ENCODE measurements at places on chromosomes 2 and 18.

DNA sequence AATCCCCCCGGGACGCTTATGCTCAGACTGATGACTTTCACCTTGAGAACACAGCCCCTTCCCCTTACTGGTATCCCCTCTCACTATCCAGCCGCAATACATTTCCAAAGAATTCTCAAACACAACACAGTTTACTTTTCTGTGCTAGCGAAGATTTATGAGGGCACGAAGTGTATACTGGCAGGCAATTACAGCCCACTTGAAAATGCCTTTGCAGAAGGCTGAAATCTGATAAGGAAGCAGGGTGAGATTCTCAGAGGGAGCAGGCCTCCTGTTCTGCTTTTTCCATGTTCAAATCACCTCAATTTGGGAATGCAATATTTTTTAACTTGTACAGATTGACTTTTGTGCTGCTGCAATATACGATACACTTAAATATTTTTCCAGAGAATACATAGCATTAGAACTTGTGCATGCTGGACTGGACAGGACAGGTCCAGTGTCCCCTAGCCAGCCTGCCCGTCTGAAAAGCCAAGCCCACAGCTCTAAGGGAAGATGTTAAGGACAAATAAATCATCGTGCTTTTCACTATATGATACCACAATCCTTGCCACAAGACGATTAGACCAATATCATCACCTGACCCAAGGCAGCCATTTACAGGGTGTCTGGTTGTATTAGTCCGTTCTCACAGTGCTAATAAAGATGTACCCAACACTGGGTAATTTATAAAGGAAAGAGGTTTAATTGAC lies 262.1 kb downstream of the EPHA4 start:
- DNase-seq = no peak

GRCh38 chr2:47189635-47190034 lies 34.5 kb upstream of the STPG4 start:
- DNase-seq = no peak

DNA sequence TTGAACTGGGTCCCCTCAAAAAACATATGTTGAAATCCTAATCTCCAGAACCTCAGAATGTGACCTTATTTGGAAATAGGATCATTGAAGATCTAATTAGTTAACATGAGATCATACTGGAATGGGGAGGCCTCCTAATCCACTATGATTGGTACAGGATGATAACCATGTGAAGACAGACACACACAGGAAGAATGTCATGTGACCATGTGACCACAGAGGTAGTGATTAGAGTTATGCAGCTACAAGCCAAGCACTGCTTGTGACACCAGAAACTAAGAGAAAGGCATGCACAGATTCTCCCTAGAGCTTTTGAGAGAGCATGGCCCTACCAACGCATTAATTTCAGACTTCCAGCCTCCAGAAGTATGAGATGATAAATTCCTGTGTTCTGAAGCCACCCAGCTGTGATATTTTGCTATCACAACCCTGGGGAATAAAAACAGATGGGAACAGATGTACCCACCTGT lies 47.0 kb upstream of the TGIF1 start:
- no peak for DNase-seq

DNA sequence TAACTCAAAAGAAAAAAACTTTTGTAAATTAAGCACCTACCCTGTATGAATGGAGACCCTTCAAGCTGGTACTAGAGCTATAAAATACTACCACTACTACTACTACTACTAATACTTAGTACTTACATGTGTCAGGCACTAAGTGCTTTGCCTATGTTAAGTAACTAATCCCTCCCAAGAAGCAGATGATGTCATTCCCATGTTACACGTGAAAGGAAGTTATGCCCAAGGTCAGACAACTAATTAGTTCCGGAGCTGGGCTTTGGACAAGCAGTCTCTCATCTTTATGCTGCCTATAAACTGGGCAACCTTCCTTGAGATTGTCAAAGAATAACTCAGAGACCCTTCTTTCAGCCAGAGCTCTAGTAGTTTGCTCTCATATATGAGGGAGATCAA lies 13.9 kb upstream of the ATP6V1B1 start:
- DNase-seq = no peak

DNA sequence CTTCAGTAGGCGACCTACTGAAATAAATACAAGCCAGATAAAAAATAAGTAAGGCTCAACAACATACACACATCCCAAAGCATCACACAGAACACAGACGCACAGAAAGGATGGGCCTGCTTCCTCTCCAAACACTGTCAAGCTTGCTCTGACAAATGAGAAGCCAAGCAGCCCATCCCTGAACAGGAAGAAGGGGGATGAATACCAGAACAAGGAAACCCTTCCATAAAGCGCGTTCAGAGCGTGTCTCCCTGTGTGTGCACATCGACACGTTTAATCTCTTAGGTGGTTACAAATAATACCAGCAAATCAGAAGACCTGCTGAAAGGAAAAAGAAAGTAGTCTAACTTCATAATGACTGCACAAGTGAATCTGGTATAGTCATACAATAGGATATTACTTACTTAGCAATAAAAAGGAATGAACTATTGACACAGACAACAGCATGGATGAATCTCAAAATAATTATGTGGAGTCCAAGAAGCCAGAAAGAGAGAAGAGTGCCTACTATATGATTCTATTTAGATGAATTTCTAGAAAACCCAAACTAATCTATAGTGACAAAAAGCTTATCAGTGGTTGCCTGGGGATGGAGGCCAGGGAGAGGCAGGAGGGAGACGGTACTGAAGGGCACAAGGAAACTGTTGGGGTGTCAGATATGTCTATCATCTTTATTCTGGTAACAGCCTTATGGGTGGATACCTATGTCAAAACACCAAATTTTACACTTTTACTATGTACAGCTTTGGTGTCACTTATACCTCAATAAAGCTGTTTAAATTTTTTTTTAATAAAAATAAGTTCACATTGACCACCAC lies 26.8 kb downstream of the MBOAT2 start:
- DNase-seq = no peak

DNA sequence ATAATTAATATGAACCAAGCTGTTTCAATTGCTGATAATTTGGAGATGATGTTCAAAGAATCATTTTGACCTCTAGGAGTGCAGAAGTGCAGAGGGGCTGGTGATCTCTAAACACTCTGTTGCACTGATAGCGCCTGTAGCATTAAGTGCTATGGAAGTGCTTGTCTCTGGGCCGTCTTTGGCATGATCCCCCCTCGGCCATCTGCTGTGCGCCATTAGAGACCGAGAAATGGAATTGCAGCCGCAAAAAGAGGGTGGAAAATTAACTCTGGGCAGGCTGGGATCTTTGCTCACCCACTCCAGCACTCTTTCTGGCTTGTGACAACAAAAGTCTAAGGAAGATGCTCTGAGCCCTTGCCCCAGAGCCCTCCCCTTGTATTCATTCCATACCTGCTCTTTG lies 23.4 kb downstream of the AKAIN1 start:
- DNase-seq = no peak

DNA sequence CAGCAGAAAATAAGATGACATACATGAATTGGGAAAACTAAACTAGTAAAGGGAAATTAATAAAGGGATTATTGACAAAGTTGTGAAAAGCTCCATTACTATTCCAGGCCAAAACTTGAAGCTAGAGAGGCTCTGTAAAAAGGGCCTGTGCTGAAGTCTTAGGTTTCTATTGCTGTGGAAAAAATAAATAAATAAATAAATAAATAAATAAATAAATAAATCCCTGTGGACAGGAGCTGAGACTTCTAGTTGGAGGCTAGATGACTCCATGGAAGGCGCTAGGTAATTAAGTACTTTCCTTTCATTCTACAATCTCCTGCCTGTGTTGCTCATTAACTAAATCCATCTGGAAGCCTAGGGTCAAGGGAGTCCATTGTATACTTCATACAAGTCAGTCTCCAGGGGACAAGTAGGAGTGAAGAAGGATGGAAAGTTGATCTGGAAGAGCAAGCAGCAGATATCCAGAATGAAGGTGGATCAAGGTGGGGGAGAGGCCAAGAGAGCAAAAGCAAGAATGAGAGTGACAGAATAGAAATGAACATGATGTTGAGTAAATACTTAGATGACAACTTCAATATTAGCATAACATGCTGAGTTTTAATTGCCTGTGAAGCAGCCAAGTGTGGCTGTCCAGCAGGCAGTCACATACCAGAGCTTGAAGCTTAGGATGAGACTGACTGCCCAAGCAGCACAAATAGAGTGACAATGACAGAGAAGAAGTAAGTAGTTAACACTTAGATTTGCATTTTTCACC lies 26.2 kb upstream of the CCNT2 start:
- peak; percentile 13 for DNase-seq

DNA sequence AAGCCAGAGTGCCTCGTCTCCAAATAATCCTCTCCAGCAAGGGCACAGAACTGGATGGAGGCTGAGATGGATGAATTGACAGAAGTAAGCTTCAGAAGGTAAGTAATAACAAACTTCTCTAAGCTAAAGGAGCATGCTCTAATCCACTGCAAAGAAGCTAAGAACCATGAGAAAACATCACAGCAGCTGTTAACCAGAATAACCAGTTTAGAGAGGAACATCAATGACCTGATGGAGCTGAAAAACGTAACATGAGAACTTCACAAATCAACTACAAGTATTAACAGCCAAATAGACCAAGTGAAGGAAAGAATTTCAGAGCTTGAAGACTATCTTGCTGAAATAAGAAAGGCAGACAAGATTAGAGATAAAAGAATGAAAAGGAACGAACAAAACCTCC lies 32.3 kb downstream of the WDPCP start:
- no peak for DNase-seq

- no peak for DNase-seq
Observed at GRCh38 chr2:120352696-120353590, 7.0 kb downstream of the INHBB start.

GRCh38 chr2:51807229-51807628 lies 775.3 kb upstream of the NRXN1 start:
- no peak for DNase-seq

GRCh38 chr18:32610176-32610575 lies 139.5 kb upstream of the GAREM1 start:
- no peak for DNase-seq

DNA sequence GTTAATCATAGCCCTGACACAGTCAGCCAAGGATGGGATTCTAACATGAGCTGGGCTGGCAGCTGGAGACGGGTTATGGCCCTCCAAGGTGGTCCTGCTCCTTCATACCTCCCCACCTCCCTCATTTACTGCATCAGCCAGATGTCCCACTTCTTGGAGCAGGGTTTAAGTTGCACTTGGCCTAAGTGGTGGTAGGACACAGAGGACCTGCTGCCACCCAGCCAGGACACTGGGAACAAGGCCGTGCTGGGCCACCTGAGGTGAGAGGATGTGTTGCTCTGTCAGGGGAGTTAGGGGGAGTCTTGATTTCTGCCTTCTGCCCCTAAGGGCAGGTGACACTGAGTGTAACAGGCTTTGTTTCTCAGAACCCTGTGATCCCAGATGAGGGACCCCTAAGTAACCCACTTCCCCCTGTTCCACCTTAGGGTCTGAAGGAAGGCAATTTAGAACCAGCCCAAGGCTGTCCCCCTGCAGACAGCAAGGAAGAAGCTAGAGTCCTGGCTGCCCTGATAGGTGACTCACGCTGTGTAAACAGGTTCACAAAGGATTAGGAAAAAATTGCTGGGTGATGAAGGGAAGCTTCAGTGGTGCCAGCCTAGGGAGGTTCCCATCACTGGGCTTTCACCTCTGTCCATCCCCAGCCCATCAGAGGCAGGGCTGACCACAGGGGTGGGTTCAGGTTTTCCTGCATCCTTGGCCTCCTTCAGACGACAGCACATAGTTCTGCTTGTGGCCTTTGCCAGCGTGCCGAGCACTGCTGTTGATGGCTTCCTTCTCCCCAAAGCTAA lies 114.3 kb upstream of the MCFD2 start:
- no peak for DNase-seq

GRCh38 chr2:9211496-9211895 lies 4.9 kb downstream of the ASAP2 start:
- no peak for DNase-seq

DNA sequence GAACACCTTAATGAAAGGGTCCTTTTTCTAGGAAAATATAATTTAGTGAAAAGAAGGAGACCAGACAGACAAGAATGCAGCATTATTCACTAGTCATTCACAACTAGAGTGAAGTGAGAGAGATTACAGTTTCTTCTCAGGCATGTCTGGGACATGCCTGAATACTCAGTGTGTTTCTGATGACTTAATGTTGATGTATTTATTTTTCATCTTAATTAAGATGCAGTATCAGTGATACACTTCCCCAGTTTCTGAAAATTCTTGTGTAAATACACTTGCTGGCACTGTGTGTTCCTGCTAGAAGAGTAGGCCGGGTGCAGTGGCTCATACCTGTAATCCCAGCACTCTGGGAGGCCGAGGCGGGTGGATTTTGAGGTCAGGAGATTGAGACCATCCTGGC lies 143.6 kb downstream of the MYO3B start:
- DNase-seq = no peak

DNA sequence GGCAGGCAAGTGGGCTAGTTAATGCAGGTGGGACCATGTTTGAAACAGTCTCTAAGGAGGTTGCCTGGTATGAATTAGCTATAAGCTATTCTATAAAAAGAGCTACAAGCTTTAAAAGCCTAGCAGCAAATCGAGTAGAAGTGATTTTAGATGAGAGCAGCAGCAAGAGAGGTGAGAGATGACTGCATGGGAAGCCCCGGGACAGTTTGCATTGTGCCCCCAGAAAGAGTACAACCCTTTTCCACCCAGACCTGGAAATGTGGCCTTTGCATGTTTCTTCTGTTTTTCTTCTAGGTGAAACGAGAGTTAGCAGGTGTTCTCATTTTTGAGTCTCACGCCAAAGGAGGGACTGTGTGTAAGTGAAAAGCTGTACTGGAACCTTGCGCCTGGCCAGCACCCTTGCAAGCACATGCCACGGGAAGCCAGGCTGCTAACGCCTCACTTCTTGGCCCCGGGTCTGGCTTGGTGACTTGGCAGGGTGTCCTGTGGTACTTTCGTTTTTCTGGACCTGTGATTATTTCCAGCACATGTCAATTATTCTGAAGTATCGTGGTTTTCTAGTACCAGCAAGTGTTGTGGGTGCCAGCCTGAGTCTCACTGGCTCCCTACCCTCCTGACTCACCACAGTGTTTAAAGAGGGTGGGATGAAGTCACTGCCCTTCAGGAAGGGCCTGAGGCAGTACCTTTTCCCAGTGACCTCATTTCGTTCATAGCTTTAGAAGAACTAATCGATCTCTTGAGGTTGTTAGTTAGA lies 90.3 kb upstream of the MAP3K20 start:
- no peak for DNase-seq

GRCh38 chr2:28363686-28364280 lies 28.9 kb upstream of the FOSL2 start:
- no peak for DNase-seq

- no peak for DNase-seq
Observed at GRCh38 chr2:28702878-28703277, 48.8 kb upstream of the PPP1CB start.

DNA sequence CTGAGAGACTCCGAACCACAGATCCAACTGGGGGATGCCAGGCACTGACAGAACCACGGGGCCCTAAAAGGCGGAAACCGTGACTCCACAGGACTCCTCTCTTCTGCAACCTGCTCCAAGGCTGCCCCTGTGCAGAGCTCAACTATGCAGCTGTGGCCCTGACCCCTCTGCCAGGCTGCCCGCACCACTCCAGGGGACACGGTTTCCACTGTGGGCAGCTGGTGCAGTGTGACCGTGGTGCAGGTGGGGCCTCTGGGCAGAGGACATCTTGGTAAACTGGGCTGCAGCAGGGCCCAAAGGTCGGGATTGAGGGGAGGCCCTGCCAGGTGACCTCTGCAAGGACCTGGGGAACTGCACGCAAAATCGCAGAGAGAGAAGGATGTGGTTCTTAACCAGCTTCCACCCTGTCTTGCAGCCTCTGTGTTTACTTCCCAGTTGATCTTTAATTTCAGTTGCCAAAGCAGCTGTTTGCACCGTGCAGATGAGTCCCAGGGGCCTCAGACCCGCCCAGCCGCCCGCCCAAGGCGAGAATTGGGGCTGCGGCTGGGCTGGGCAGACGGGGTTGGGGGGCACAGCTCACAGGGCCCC lies 104.6 kb upstream of the CTDP1 start:
- DNase-seq = no peak

- no peak for DNase-seq
Observed at GRCh38 chr2:120508567-120509041, 162.7 kb downstream of the INHBB start.
